GM23338 (cell line): ENCODE measurements at places on chromosomes 1 and 21.

GRCh38 chr1:13651279-13651678, 48.7 kb upstream of the PRDM2 start:
- no peaks in the 10 kb centered on the region for H3K27me3 ChIP-seq
- H3K36me3 ChIP-seq = no peaks in the 10 kb centered on the region; the same call in 1 of the 2 replicates
- H3K27ac ChIP-seq = no peak overlapping the region
- DNase-seq = no peak
- no peak overlapping the region for H3K4me3 ChIP-seq

DNA sequence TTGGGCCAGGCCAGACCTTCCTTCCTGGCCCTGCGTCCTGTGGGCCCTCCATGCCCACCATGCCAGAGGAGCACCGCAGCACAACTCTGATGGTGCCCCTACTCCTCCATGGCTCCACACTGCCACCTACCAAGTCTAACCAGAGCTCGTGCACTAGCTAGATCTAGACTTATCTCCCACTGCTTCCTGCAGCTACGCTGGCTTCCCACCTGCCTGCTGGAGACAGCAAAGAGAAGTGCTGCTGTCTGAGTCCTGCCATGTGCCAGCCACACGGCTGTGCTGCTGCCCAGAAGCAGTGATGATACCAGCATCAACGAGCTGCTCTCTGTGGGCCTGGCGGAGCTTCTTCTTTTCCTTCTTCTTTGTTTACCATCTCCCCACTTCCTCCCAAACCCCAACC, 4.5 kb downstream of the GUCA2B start:
- no peaks in the 10 kb centered on the region for H3K4me1 ChIP-seq
- H3K4me3 ChIP-seq = no peak overlapping the region
- no peak overlapping the region for H3K27ac ChIP-seq
- H3K36me3 ChIP-seq = no peaks in the 10 kb centered on the region
- peak; percentile 43 for DNase-seq
- no peaks in the 10 kb centered on the region; the same call in 1 of the 2 replicates for H3K27me3 ChIP-seq

DNA sequence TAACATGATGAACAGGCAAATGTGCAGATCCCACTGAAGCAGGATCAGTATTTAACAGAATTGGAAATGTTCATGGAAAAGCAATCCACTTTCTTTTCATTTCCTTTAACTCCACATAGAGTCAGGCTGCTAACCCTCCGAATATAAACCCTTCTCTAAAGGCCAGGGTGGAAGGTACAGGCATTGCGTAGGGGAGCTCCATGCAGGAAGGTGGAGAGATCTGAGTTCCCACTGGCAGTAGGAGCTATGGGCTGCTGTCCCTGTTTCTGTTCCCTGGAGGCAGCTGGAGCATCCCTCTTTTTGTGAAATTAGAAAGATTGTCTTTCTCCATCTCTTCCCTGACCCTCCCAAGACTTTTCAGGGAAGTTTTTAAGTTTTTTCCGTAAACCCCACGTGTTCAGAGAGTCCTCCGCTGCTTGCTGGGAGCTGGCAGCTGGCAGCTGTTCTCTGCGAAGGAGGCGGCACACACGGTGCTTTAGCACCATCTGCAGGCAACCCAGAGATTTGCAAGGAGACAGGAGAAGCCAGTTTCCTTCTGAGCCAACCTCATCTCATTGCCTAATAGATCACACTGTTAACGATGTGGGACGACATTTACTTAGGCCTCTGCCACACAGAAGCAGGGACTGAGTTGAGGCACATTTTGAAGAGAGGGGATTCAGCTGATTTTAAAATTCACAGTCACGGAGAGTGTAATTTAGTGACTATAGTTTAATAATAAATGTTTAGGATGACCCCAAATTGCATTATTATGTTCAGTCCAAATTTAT, 55.4 kb upstream of the HOOK1 start:
- H3K36me3 ChIP-seq = no peaks in the 10 kb centered on the region
- peak overlapping the region; percentile 36; the same call in 1 of the 2 replicates for H3K4me3 ChIP-seq
- peak; percentile 82 for DNase-seq
- no peak overlapping the region for H3K27ac ChIP-seq

GRCh38 chr1:56215771-56216170, 363.6 kb downstream of the PLPP3 start:
- no peaks in the 10 kb centered on the region for H3K4me1 ChIP-seq
- no peak overlapping the region for H3K4me3 ChIP-seq
- H3K36me3 ChIP-seq = no peaks in the 10 kb centered on the region
- no peak overlapping the region for H3K27ac ChIP-seq
- no peaks in the 10 kb centered on the region for H3K27me3 ChIP-seq

DNA sequence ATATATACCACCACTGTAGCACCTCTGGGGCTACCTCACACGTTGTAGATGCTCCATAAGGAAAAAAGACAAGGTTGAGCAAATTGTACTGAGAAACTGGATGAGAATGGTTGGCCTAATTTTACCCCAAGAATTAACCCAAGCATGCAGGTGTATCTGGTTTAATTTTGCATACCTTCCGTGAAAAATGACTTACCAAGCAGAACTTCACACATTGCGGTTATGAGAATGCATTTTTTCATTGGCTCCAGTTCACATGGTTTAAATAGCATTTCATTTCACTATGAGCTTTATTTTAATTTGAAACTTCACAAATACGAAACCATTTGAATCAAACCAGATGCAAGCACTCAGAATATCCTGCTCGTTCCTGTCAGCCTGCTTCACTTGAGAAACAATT, 512.2 kb downstream of the LTN1 start:
- H3K4me1 ChIP-seq = no peaks in the 10 kb centered on the region
- H3K36me3 ChIP-seq = no peaks in the 10 kb centered on the region
- H3K27me3 ChIP-seq = no peaks in the 10 kb centered on the region
- no peak overlapping the region for H3K4me3 ChIP-seq

- DNase-seq = peak; percentile 75
- no peak overlapping the region for H3K27ac ChIP-seq
- H3K36me3 ChIP-seq = peaks cover 48% of the 10 kb centered on the region
- no peaks in the 10 kb centered on the region for H3K27me3 ChIP-seq
Measured at GRCh38 chr1:183543619-183544204, 46.5 kb downstream of the NCF2 start.

GRCh38 chr1:186535388-186536133, 74.6 kb upstream of the PDC start:
- no peaks in the 10 kb centered on the region for H3K4me1 ChIP-seq
- no peaks in the 10 kb centered on the region for H3K27me3 ChIP-seq

DNA sequence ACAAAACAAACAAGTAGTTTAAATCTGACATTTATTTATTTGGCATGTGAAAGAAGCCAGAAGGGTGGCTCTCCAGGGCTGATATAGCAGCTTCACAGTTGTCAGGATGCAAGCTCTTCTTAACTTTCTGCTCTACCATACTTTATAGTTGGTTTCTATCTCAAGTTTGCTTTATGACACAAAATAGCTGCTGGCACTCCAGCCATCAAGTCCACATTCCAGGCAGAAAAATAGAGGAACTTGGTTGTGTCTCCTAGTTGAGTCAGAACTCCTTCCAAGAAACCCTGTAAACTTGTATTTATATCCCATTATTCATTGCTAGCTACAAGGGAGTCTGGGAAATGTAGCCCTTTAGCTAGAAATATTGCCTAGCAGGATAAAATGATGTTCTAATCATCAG, 24.0 kb upstream of the STUM start:
- DNase-seq = no peak
- no peak overlapping the region for H3K4me3 ChIP-seq
- no peaks in the 10 kb centered on the region for H3K36me3 ChIP-seq
- no peak overlapping the region for H3K27ac ChIP-seq
- H3K27me3 ChIP-seq = no peaks in the 10 kb centered on the region

DNA sequence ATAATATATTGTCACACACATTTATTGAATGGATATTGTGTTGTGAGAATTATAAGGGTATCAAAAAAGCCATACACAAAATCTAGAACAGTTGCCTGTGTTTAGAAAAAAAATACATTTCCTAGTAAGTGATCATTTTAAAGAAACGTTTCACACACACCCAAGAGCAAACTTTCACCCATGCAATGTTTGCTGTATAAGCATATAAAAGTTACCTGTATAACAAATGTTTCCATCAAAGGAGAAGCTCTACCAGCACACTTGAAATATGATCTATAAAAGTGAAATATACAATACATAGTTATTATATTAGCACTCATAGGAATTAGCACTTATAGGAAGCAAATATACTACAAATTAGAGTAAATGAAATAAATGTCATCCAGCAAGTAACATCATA, 1098.1 kb downstream of the NCAM2 start:
- no peak overlapping the region for H3K4me3 ChIP-seq
- H3K27ac ChIP-seq = no peak overlapping the region
- H3K4me1 ChIP-seq = no peaks in the 10 kb centered on the region
- no peaks in the 10 kb centered on the region for H3K36me3 ChIP-seq
- DNase-seq = no peak
- H3K27me3 ChIP-seq = no peaks in the 10 kb centered on the region

DNA sequence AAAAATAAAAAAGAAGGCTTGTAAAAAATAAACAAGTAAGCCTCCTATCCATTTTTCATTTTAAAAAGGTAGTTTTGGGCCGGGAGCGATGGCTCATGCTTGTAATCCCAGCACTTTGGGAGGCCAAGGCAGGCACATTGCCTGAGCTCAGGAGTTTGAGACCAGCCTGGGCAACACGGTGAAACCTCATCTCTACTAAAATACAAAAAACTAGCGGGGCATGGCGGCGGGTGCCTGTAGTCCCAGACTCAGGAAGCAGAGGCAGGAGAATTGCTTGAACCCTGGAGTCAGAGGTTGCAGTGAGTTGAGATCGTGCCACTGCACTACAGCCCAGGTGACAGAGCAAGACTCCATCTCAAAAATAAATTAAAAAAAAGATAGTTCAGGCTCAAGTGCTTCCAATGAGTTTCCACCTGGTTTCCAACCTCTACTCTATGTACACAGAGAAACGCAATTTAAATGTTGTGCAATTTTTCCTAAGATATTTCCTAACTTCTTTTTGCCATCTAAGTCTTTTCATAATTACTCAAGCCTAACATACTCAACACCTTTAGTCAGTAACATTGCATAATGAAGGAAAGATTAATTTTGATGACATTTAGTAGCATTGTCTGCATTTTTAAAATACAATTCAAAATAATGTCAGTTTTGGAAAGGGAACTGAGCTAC, 106.3 kb downstream of the KCNT2 start:
- H3K4me3 ChIP-seq = no peak overlapping the region
- no peak for DNase-seq
- peaks cover 5% of the 10 kb centered on the region; the same call in 1 of the 2 replicates for H3K4me1 ChIP-seq
- no peaks in the 10 kb centered on the region for H3K36me3 ChIP-seq

GRCh38 chr1:162663589-162664106, 31.4 kb downstream of the DDR2 start:
- H3K4me1 ChIP-seq = no peaks in the 10 kb centered on the region; the same call in 1 of the 2 replicates
- H3K36me3 ChIP-seq = no peaks in the 10 kb centered on the region
- no peak overlapping the region for H3K4me3 ChIP-seq

GRCh38 chr1:48771561-48771960, 5.1 kb downstream of the BEND5 start:
- H3K27me3 ChIP-seq = peaks cover 3% of the 10 kb centered on the region; the same call in 1 of the 2 replicates
- no peak for DNase-seq
- H3K4me3 ChIP-seq = no peak overlapping the region

DNA sequence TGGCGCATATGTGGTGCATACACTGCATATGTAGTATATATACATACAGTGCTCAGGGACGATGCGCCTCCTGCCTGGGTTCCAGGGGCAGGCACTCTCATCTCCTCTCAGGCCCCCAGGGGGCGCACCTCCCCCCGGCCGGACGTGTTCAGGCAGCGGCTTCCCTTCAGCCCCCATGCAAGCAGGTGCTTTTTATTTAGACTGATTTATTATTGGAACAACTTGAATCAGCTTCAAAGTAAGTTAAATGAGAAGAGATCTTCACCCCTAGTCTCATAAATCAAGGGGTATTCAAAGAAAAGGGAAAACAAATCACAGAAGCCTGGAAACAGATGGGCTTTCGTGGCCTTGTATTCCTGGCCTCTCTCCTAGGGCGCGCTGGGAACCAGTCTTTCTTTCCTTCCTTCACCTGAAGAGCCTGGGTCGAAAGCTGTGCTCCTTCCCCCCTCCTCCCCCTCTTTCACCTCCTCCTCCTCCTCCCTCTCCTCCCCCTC, 64.6 kb downstream of the UBIAD1 start:
- no peak overlapping the region for H3K27ac ChIP-seq
- H3K36me3 ChIP-seq = no peaks in the 10 kb centered on the region
- H3K27me3 ChIP-seq = no peaks in the 10 kb centered on the region
- H3K4me1 ChIP-seq = peaks cover 24% of the 10 kb centered on the region
- DNase-seq = peak; percentile 82
- no peak overlapping the region for H3K4me3 ChIP-seq

DNA sequence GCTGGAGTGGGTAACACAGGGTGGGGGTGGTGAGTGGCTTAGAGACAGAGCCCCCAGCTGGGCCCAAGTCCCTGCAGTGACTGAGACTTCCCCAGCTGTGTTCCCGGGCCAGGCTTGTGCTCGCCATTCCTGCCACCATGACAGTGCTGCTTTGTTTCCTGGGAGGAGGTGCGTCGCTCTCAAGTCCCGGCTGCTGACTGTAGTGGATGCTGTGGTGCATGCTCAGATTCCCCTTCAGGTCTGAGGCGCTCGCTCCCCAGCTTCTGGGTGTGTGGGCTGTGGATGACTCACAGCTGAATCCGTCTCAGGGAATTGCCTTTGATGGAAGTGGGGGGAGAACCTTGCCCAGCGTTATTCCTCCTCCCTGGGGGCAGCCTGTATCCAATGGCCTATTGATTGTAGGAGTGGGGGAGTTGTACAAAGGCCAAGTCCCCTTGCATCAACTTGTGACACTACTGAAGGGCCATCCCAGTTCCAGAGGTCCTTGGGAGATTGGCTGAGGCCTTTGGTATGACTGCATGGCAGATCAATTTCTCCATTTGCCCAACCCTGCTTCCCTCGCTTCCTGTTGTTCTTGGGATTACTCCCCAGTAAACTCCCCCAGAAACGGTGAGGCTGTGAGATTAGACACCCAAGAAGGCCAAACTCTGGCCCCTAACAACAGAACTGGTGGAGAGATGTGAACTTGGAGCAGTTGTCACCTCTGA, 17.8 kb upstream of the POU3F1 start:
- H3K36me3 ChIP-seq = no peaks in the 10 kb centered on the region
- H3K4me1 ChIP-seq = peaks cover 10% of the 10 kb centered on the region
- no peak overlapping the region for H3K27ac ChIP-seq
- H3K27me3 ChIP-seq = no peaks in the 10 kb centered on the region
- H3K4me3 ChIP-seq = no peak overlapping the region
- DNase-seq = peak; percentile 37

GRCh38 chr1:6600410-6601048, 2.1 kb downstream of the KLHL21 start:
- peaks cover 5% of the 10 kb centered on the region; the same call in 1 of the 2 replicates for H3K27me3 ChIP-seq
- H3K4me3 ChIP-seq = peak overlapping the region; percentile 98
- no peaks in the 10 kb centered on the region; the same call in 1 of the 2 replicates for H3K36me3 ChIP-seq
- no peak overlapping the region for H3K27ac ChIP-seq

DNA sequence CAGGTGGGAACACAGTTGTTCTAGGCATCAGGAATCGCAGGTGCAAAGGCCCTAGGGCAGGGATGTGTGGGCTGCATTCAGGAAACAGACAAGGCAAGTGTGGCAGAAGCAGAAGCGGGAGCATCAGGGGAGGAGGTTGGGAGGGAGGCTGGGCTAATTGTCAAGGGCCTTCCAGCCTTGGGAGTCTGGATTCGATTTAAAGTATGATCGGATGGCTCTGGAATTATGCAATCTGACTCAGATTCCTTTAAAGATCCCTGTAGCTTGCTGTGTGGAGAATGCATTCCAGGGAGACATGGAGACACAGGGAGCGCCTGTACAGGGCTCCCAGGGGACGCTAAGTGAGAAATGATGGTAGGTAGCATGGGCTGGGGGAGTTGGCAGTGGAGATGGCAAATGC, 86.5 kb downstream of the LACTBL1 start:
- no peaks in the 10 kb centered on the region for H3K4me1 ChIP-seq
- H3K4me3 ChIP-seq = no peak overlapping the region
- no peaks in the 10 kb centered on the region for H3K27me3 ChIP-seq
- H3K36me3 ChIP-seq = no peaks in the 10 kb centered on the region

GRCh38 chr1:29651684-29652665, 415.7 kb downstream of the PTPRU start:
- H3K4me3 ChIP-seq = no peak overlapping the region
- no peaks in the 10 kb centered on the region for H3K4me1 ChIP-seq
- H3K27ac ChIP-seq = no peak overlapping the region
- no peaks in the 10 kb centered on the region for H3K27me3 ChIP-seq
- H3K36me3 ChIP-seq = no peaks in the 10 kb centered on the region
